ENCODE measurements at places on chromosomes 7 and 10. TPM values are rescaled to one million over a fixed set of nuclear protein-coding genes. Genes with fewer than 3 reads are reported as not detected.

Gene GLCCI1
- 14.7 TPM for polyA plus RNA-seq

Gene AUTS2
- polyA plus RNA-seq = 0.36 TPM

Gene HYAL4
- polyA plus RNA-seq = not detected

Gene UROS
- 71.8 TPM for polyA plus RNA-seq

Gene SLC29A3
- 4.6 TPM for polyA plus RNA-seq

Gene TMEM196
- polyA plus RNA-seq = not detected

Gene PVRIG
- polyA plus RNA-seq = 84.7 TPM

Gene CPVL
- polyA plus RNA-seq = 1.1 TPM

GRCh38 chr7:139850906-139851305 is 21.8 kb downstream of the TBXAS1 start:
- no peak overlapping the region for H3K27ac ChIP-seq
- H3K4me1 ChIP-seq = peaks cover 29% of the 10 kb centered on the region
- H3K27me3 ChIP-seq = peaks cover 6% of the 10 kb centered on the region
- no peak for DNase-seq
- no peak overlapping the region for H3K4me3 ChIP-seq

DNA sequence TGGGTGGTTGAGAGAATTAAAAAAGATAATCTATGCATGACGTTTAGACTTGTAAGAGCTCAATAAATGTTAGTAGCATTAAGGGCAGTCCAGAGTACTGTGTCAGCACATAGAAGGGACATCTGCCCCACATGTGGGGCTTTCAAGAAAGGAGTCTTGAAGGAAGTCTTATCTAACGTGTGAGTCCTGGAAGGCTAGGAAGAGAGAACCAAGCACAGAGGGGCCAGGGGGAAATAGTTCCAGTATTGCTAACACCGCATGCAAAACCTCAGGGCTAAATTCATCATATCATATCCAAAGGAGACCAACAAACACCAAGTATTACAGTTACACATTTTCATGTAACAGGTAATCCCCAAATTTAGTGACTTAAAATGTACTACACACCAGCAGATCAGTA is 122.7 kb downstream of the AOAH start:
- H3K36me3 ChIP-seq = peaks cover 67% of the 10 kb centered on the region
- peak overlapping the region; percentile 47 for H3K4me3 ChIP-seq
- no peak for DNase-seq
- H3K27me3 ChIP-seq = no peaks in the 10 kb centered on the region
- H3K4me1 ChIP-seq = peaks cover 51% of the 10 kb centered on the region

GRCh38 chr10:116878123-116878522 is 28.8 kb downstream of the ENO4 start:
- no peaks in the 10 kb centered on the region for H3K36me3 ChIP-seq
- H3K27me3 ChIP-seq = peaks cover 6% of the 10 kb centered on the region
- H3K4me1 ChIP-seq = no peaks in the 10 kb centered on the region
- no peak for DNase-seq
- H3K4me3 ChIP-seq = no peak overlapping the region

- H3K27me3 ChIP-seq = peaks cover 66% of the 10 kb centered on the region
- H3K4me1 ChIP-seq = peaks cover 10% of the 10 kb centered on the region
- no peak overlapping the region for H3K27ac ChIP-seq
- no peaks in the 10 kb centered on the region for H3K36me3 ChIP-seq
- DNase-seq = no peak
These were observed 403 bp upstream of the ENO4 start for GRCh38 chr10:116848944-116849247.

GRCh38 chr7:7051206-7051877 is 131.0 kb upstream of the C1GALT1 start:
- H3K4me1 ChIP-seq = no peaks in the 10 kb centered on the region
- no peak overlapping the region for H3K27ac ChIP-seq
- H3K4me3 ChIP-seq = no peak overlapping the region
- peaks cover 4% of the 10 kb centered on the region for H3K36me3 ChIP-seq
- DNase-seq = no peak
- H3K27me3 ChIP-seq = no peaks in the 10 kb centered on the region

- peaks cover 40% of the 10 kb centered on the region for H3K27me3 ChIP-seq
- no peaks in the 10 kb centered on the region for H3K4me1 ChIP-seq
These were observed 18.7 kb downstream of the FRMD4A start for GRCh38 chr10:14312014-14312413.

DNA sequence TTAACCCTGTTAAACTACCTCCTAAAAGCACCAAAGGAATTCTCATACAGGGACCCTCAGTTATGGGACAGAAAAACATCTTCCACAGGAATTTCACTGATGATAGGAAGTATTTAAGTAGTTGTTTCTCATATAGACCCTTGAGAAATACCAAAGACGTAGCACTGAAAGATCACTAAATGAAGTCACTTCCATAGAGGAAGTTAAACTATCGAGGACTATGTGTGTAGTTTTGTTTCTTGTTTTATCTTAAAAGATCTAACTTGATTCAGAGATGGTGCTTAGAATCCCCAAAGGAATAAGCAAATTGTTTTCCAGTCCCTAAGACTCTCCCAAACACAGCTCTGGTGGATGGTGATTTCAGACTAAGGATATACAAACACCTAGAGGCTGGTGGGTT is 94.8 kb upstream of the AFAP1L2 start:
- H3K4me1 ChIP-seq = peaks cover 94% of the 10 kb centered on the region
- H3K27me3 ChIP-seq = no peaks in the 10 kb centered on the region
- peak overlapping the region; percentile 93 for H3K27ac ChIP-seq
- H3K4me3 ChIP-seq = peak overlapping the region; percentile 40
- no peak for DNase-seq

DNA sequence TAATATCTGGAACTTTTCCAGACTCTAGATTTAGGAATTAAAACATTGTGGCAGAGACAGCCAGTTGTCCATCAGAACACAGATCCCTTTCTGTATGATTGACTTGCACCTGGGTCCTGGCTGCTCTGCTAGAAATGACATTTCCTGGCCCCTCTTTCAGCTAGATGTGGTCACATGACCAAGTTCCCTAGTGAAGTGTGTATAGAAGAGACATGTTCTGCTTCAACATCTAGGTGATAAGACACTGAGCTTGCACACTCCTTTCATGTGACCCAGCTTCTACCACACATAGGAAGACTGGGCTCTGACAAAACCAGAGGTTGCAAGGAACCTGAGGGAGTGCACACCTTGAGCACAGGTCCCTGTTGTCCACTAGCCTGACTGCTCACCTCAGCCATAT is 22.8 kb upstream of the DYNC1I1 start:
- peaks cover 4% of the 10 kb centered on the region for H3K27me3 ChIP-seq
- no peak overlapping the region for H3K4me3 ChIP-seq
- no peaks in the 10 kb centered on the region for H3K36me3 ChIP-seq
- no peaks in the 10 kb centered on the region for H3K4me1 ChIP-seq

- no peak overlapping the region for H3K27ac ChIP-seq
- no peaks in the 10 kb centered on the region for H3K36me3 ChIP-seq
- H3K4me1 ChIP-seq = no peaks in the 10 kb centered on the region
- H3K4me3 ChIP-seq = no peak overlapping the region
These were observed 254.1 kb downstream of the TNS3 start for GRCh38 chr7:47327698-47328391.

DNA sequence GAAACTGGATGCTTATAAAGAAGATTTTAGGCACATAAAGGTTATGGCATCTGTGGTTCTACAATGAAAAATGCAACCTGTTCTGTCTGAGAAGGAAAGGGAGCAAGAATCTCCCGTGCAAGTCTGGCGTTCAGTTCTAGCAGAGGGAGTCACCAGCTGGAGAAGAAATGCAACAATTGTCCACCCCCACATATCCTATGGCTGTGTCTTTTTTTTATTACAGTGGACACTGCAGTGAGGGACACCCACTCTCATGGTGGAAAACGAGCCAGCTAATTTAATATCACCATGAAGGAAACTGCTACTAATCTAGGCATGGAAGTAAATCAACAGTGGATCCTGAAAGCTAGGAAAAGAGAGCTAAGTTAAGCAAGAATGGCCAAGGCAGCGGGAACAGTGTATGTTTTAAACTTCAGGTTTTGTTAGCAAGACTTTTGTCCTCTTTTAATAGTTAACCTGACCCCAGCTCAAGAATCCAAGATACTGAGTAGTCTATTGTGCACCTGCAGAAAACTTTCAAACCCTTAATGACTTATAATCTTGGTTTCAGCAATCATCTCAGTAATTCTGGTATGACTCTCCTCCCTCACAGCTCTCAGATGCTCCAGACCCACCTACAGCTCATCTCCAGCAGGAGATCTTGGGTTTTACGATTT is 149.3 kb downstream of the FGFR2 start:
- H3K27me3 ChIP-seq = peaks cover 1% of the 10 kb centered on the region
- H3K27ac ChIP-seq = no peak overlapping the region
- no peak for DNase-seq
- H3K4me1 ChIP-seq = no peaks in the 10 kb centered on the region

GRCh38 chr10:15295537-15296325 is 75.4 kb downstream of the FAM171A1 start:
- H3K27ac ChIP-seq = no peak overlapping the region
- H3K27me3 ChIP-seq = no peaks in the 10 kb centered on the region

DNA sequence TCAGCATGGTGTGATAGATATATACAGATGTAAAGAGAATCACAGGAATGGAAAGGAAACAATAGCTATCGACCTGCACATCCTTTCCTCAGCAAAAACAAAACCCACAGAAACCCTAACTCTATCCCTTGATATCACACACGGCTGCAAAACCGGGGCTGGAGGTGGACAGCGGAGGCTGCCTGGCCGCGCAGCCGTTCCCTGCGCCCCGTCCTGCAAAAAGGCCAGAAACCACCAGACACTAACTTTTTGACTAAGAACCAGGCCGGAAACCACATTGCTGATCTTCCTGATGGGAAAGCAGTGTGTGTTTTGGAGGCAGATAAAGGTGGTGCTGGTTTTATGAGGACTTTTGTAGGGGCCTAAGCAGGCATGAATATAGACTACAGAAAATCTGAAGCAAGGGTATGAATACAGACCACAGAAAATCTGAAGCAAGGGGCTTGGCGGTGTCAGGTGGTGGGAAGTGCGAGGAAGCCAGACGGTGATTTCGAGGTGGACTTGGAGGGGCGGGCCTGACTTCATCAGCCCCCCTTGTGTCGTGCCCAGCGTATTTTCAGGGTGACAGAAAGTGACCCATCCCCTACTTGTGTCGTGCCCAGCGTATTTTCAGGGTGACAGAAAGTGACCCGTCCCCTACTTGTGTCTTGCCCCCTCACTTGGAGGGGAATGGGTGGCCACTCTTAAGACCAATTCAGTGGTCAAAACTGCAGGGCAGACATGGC is 123.3 kb downstream of the WDR37 start:
- no peaks in the 10 kb centered on the region for H3K36me3 ChIP-seq
- no peak for DNase-seq
- H3K4me1 ChIP-seq = no peaks in the 10 kb centered on the region
- H3K4me3 ChIP-seq = no peak overlapping the region
- H3K27me3 ChIP-seq = no peaks in the 10 kb centered on the region

- peaks cover 4% of the 10 kb centered on the region for H3K27me3 ChIP-seq
- H3K27ac ChIP-seq = no peak overlapping the region
- no peak for DNase-seq
- no peaks in the 10 kb centered on the region for H3K36me3 ChIP-seq
- H3K4me3 ChIP-seq = no peak overlapping the region
These were observed 96.3 kb downstream of the CDK14 start for GRCh38 chr7:90692396-90692795.

- no peak for DNase-seq
- no peaks in the 10 kb centered on the region for H3K27me3 ChIP-seq
- H3K27ac ChIP-seq = no peak overlapping the region
- peaks cover 3% of the 10 kb centered on the region for H3K4me1 ChIP-seq
- H3K4me3 ChIP-seq = no peak overlapping the region
These were observed 48.3 kb downstream of the LANCL2 start for GRCh38 chr7:55413442-55413841.

GRCh38 chr7:112266595-112267270 is 60.2 kb downstream of the ZNF277 start:
- peaks cover 13% of the 10 kb centered on the region for H3K36me3 ChIP-seq
- no peak overlapping the region for H3K4me3 ChIP-seq
- H3K4me1 ChIP-seq = peaks cover 29% of the 10 kb centered on the region
- no peaks in the 10 kb centered on the region for H3K27me3 ChIP-seq
- H3K27ac ChIP-seq = no peak overlapping the region
